ENCODE measurements at places on chromosomes 3 and 15.

DNA sequence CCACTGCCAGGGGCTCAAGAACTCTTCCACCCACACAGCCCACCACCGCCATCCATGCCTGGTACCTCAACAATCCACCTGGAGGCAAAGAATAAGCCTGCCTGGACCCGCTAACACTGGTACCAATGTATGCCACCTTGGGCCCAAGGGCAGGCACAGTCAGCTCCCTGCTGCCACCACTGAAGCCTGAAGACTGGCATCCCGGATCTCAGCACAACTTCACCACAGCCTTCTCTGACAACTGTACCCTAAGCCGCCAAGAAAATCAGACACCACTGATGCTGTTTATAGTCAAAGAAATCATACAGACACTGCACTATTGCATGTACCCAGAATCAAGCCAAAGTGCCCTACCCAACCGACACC is 56.3 kb downstream of the IGSF11 start:
- DNase-seq = no peak

DNA sequence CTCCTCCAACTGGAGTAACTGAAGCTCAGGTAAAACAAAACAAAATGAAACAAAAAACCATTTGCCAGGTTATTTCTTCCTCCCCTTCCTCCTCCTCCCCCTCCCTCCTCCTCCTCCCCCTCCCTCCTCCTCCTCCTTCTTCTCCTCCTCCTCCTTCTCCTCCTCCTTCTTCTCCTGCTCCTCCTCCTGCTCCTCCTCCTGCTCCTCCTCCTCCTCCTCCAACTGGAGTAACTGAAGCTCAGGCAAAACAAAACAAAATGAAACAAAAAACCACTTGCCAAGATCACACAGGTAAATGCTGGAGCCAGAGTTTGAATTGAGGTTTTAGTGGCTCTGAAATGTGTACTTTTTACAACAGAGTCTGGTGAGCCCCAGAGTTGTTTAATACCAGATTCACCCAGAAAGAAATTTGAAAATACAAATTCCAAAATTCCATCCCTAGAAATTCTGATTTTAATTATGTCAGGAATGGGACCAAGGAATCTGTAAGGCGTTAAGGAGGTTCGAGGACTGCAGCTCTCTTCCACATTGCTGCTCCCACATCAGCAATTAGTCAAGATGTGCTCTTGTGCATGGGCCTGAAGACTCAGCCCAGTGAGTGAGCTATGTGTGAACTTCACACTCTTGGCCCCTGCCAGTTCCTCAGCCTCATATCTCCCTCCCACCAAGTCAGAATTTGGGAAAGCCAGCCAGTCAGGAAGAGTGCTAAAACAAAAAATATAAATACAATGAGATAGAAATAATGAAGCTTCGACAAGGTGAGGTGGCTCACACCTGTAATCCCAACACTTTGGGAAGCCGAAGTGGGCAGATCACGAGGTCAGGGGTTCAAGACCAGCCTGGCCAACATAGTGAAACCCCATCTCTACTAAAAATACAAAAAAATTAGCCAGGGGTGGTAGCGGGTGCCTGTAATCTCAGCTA is 31.6 kb upstream of the ZNF770 start:
- DNase-seq = no peak

GRCh38 chr3:45183872-45184262 is 37.7 kb upstream of the CDCP1 start:
- no peak for DNase-seq

DNA sequence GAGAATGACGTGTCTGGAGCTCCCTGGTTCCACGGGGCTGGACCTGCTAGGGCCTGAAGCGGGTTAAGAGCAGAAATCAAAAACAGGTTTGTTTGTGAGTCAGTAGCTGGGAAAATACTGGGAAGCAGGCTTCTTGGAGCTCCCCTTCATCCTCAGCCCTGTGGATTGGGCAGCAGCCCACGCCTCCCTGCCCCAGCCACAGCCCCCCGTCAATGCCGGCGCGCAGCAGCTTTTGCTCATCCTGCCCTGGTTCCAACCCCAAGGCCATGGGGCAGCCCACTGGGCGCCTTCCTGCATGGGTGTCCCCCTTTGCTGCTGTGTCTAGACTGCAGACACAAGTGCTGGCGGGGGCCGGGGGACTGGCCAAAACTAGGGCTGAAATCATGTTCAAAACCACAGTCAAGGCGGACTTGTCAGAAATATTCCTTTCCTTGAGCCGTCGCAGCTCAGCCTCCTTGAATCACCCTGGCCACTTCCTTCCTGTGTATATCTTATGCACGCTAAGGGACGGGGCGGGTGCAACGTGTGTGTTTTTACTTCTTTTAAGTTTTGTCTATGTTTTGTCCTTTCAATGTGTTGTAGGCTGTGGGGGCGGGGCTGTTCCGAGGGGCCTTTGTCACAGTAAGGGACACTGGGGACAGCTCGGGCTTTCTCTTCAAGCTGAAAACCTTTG is 108.1 kb downstream of the KLF13 start:
- DNase-seq = peak; percentile 93

DNA sequence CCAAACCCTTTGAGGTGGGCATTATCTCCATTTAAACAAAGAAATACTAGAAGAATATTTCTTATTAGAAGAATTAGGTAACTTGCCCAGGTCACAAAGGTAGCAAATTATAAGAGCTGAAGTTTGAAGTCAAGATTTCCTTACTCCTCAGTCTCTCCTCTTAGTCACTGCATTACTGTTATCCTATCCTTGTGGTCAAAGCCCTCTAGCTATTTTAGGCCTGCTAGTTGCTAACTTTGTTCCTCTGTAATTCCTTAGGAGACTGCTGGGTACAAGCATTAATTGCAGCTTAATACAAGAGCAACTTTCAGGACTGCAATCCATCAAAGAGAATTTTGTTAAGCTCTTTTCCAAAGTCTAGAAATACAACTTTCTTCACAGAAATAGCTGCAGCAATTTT is 528.2 kb downstream of the ZIC1 start:
- DNase-seq = no peak

GRCh38 chr3:172099495-172099808 is 60.1 kb downstream of the FNDC3B start:
- DNase-seq = no peak

DNA sequence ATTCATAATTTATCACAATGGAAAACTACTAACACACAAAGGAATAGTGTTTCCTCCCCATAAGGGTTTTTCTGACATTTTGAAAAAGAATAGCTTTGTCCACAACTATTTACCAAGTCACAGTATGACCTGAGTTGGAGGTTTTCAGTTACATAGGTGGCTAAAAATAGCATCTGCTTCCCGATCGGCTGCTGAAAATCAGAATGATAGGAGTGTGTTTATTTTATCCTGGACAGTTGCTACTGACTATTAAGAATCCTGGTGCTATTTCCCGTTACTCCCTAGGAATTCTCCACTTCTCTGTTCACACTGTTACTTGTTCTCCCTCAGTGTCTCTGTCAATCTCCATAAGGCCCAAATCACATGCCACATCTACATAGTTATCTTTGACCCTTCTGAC is 353.9 kb upstream of the RARB start:
- DNase-seq = no peak

DNA sequence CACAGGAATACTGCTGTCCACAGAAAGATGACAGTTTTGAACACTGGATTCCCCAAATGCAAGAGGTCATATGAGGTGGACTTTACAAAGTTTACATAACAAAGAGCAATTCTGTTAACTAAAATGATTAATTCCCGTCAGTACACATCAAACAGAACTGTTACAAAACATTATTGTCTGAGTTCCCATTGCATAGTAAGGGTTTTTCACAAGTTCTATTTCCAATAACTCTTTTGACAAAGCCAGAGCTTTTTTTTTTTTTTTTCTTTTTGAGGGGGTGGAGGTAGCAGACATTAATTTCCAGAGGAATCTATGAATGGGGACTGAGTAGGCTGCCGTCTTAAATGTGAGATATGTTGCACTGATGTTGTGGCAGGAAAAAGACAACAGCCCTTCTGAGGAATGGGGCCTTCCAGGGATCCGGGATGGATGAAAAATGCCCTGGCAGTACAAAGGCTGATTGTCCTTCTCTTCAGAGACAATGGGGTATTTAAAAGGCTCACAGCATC is 178.1 kb upstream of the KBTBD8 start:
- no peak for DNase-seq

GRCh38 chr3:120742849-120743365 is 363 bp downstream of the GTF2E1 start:
- DNase-seq = peak; percentile 47

DNA sequence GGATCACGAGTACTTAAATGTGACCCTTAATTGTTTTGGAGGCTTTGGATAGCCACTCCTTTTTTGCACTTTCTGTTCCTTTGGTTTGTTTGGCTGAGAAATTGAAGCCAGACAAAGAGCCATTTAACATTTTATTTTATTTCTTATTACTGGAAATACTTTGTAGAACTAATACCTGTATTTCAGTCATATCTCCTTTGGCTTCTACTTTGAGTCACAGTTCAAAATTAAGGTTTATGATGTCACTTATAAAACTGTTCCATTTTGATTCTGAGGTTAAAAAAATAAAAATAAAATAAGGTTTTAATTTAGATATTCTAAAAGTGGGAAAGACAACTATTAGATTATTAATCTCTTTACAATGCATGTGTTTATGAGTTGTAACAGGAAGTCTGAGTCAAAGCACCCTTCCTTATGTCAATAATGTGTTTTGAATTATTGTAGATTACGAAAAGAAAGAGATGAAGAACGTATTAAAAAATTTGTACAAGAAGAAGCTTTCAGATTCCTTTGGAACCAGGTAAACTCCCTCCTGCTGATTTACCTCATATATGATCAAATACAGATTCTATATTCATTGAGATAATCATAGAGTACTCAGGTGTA is 16.9 kb upstream of the NXPE3 start:
- DNase-seq = no peak

GRCh38 chr15:79874242-79874641 is 22.6 kb downstream of the MTHFS start:
- DNase-seq = no peak

Data from activated CD4-positive, alpha-beta T cell treated with anti-CD3 and anti-CD28 coated beads for 36 hours (primary cell).